ENCODE measurements at places on chromosomes 7 and 10.

DNA sequence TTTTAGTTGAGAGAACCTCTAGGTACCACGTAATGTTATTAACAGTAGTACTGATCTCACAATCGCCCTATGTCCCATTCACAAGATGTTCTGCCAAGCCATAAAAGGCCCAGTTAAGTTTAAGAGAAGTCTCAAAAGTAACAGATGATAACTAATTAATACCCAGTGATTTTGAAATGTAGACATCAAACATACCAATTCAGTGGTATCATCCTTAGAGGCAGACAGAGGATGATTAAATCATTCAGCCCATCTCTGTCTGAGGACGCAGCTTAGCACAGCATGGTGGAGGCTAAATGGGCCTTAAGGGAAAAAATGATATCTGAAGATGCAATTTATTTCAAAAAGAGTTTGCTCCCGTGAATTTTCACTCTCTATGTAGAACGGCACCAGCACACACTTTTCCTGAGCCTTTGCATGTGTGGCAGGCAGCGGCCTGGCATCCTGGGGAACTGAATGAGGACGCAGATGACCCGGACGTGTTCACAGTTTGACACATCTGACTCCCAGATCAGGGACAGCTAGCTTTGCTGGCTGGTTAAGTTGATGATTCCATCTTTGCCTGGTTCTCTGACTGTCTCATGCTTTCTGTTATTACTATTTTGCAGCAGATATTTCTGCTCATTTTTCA lies 13.4 kb downstream of the EGFR start:
- no peak for DNase-seq

GRCh38 chr10:71312811-71313789 lies 6.0 kb upstream of the SLC29A3 start:
- DNase-seq, result no peak

- DNase-seq, result no peak
These were observed 182.4 kb downstream of the SEM1 start for GRCh38 chr7:96527133-96527827.

GRCh38 chr10:69004821-69005220 lies 16.2 kb downstream of the KIFBP start:
- no peak for DNase-seq

DNA sequence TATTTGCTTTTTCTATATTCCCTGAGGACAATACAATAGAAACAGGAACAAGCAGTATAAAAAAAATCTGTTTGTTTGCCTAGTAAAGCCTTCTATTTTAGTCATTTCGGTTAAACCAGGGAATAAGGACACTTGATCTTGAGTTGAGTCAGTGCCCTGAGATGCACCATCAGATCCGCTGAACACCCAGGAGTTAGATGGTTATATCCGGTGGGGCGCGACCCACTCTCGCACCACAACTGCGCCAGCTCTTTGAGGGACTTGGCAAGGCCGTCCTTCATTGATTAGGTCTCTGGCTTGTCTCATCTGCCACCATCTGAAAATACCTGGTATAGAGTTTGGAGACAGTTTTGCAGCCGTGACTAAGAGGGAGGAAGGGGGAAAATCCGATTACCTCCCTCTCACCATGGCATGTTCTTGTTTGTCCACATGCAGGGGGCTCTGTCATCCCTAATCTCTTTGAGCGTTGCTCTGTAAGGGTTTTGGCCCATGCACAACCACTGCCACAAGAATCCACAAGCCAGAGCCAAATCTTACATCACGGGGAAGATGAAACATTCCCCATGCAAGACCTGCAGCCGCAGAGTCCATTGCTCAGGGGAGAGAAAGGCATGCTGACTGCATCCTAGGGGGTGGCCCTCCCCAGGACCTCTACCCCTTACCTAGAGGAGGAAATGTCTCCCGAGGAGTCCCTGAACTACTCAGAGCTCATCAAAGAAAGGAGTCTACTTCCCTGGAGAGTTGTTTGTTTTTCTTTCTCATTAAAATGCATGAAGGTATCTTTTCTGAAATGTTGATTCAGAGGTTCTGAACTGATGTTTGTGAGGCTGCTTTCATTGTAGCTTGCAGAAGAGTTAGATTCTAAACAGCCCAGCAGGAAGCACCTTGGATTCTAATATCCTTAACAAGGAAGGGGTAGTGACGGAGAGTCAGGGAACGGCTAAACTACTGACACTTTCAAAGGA lies 101.6 kb upstream of the FAM171A1 start:
- DNase-seq, result no peak

DNA sequence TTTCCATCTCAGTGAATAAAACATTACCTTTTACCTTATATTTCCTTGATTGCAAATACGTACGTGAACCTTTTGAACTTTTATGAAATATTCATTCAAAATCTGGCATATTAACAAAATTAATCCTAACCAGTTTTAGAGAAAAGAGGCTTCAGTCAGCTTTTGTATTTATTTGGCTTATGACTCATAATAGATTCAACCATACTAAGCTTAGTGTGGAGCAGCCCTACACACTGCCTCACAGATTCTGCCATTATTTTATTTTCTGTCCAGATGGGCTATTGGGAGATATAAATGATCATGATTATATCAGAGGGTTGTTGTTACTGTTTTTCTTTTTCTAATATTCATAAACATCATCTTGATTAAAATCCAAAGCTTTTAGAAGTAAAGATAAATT lies 325.5 kb downstream of the GPR37 start:
- DNase-seq, result no peak

DNA sequence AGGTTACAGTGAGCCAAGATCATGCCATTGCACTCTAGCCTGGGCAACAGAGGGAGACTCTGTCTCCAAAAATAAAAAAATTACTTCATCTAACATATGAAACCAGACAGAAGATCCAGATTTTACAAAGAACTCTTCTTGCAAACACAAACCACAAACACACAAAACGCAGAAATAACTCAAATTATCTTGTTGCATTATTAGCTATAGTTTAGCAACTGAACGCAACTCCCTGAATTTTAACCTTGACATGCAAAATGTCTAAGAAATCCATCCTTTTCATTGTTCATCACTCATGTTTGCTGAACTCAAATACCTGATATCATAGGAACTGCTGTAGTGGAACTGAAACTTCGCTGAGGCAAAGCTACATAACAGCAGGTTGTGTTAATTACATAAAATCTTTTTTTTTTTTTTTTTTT lies 64.1 kb downstream of the MICU1 start:
- no peak for DNase-seq

DNA sequence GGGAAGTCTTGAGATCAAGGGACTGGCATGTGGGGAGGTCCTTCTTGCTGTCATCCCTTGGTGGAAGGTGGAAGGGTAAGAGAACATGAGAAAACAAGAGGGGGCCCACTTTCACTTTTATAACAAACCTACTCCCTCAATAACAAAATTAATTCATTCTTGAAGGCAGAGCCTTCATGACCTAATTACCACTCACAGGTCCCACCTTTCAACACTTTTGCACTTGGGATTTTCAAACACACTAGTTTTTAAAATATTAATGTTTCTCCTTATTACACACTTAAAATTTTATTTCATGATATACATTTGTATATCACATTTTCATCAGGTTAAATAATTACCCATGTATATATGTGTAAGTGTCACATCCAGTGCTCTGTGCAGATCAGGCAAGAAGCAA lies 2.0 kb downstream of the ST7 start:
- DNase-seq, result no peak

DNA sequence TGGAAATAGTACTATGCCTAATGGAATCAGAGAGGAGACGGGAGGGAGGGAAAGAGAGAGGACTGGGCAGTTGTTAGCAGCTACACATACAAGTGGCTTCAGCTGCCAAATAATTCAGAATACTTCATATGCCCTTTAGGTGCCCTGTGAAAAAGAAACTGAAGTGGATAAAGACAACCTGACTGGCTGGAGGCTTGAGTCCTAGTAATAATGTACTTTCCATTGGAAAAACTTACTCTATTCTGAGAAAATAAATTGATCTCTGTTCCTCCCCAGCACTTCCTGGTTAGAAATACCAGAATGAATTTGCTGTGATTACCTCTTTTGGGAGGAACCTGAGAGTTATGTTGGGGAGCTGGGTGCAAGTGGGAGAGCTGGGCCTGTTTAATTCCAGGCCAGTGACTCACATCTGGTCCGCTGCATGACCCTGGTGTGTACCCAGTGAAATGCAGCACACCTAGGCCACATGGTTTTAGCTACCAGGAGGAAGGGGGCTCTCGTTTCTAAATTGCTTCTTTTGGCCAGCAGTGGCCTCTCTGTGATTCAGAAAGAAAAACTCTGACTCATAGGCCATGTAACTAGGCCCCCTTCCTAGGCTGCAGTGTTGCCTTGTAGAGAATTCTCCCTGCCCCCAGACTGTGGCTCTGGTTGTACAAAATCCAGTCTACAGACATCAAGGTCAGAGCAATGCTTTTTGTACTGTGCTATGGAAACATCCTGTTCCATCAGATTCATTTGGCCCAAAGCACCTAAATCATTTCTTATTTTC lies 6.5 kb downstream of the AGFG2 start:
- no peak for DNase-seq

GRCh38 chr10:116899626-116900025 lies 50.3 kb downstream of the ENO4 start:
- no peak for DNase-seq

DNA sequence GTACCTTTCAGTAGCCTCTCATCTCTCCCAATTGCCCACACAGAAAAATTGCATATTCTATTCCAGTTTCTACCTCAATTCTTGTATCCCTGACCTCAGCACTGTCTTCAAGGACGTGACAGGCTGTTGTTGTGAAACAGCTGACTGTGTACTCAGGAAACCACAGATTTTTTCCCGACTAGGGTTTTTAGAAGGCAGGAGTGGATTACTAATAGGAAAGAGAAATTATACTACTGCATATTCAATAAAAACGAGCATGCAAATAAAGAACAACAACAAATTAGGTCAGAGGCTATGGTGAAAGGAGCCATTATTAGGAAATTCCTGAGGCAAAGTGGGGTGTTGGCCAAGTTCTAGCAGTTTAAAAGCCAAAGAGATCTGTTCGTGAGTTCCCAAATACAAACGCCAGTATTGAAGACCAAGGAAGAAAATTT lies 93.4 kb downstream of the DOCK4 start:
- no peak for DNase-seq

DNA sequence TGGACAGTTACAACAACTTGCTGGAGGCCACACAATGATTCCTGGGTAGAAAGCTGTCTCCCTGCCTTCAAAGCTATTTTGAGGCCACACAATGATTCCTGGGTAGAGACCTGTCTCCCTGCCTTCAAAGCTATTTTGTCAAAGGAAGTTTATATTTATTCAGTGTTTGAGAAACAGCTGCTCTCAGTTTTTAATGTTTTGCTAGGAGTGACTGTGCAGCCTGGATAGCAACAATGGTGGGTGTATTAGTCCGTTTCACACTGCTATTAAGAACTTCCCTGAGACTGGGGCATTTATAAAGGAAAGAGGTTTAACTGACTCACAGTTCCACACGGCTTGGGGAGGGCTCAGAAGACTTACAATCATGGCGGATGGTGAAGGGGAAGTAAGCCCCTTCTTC lies 3.9 kb upstream of the SGPL1 start:
- DNase-seq, result no peak

- DNase-seq, result peak; percentile 28
These were observed 301.9 kb downstream of the LRMDA start for GRCh38 chr10:75733135-75733890.

DNA sequence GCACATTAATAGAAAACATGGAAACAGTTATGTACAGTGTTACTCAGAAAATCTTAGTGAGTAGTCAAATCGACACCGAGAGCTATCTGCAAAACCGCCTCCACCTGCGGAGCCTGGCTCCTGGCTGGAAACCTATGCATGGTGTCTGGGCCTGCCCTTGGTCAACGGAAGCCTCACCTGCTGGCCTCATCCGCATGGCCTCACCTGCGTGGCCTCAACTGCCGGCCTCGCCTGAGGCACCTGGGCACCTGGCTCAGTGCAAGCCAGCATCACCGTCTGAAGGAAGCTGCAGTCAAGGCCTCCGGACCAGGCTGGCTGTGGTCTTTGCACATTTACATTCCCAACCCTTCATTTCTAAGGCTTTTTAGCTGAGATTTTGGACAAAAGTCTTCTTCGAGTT lies 352.1 kb downstream of the POM121L12 start:
- DNase-seq, result no peak

DNA sequence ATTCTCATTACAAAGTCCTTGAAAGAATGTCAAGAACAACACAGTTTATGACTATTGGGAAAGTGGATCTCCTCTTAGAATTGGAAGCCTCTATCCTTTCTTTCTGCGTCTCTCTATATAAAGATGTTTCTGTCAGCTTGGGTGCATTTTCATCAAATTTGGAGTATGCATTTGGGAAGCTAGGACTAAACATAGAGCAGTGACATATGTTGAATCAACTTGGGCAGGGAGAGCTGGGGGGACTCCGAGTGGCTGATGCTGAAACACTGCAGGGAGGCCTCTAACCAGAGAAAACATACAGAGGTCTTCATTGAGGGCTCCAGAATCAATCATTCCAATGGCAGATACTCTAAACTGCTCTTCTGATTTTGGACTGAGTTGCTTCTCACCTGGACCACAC lies 147.4 kb downstream of the PDE1C start:
- DNase-seq, result no peak

DNA sequence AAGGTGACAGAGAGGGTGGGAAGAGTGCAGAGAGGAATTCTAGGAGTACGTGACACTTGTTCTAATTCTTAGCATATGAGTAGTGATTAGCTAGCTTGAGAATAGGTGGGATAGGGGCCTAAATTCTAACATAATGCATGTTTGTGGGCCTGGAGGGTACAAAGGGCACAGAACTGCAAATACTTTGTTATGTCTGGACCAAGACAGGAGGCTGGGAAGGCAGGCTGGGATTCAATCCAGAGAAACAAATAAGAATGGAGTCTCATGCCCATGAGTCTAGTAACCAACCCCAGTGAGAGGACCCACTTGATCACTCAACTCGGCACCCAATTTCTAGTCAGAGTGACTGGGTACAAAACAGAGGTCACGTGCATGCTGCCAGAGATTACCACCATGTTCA lies 40.9 kb downstream of the RHOBTB1 start:
- DNase-seq, result no peak

DNA sequence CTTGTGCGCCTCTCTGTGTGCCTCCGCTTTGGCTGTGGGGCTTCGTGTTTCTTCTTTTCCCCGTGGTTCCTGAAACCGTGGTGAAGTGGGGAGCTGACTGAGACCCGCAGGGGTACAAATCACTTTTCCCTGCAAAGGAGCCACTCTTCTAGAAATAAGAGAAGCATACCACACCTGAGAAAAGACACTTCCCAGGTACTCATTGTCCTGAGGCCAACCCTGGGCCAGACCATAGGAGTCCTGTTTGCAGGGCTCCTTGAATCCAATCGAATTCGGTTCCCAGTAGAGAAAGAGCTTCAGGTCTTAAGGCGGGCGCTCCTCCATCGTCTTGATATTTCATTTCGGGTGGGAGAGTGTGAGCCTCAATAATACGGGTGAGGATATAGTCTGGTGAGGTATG lies 32.4 kb upstream of the ZNF273 start:
- peak; percentile 10 for DNase-seq

All from HuH-7 (cell line).